Activated CD4-positive, alpha-beta memory T cell treated with anti-CD3 and anti-CD28 coated beads, Interleukin-2, amount 10 ng/mL, durations not matched to agents 7 days and 5 days (primary cell): ENCODE measurements at places on chromosomes 3 and 15. TPM values are rescaled to one million over a fixed set of nuclear protein-coding genes. Genes with fewer than 3 reads are reported as not detected.

Gene UBA7
- total RNA-seq: 179 TPM

Gene GABRR3
- total RNA-seq: not detected

Gene PTH1R
- total RNA-seq: not detected

Gene RBPMS2
- not detected for total RNA-seq

GRCh38 chr15:101239724-101240136, 12.1 kb downstream of the CHSY1 start:
- H3K27ac ChIP-seq: peak overlapping the region; percentile 83
- no peaks in the 10 kb centered on the region for H3K27me3 ChIP-seq
- peak overlapping the region; percentile 39 for H3K4me3 ChIP-seq
- peaks cover 80% of the 10 kb centered on the region for H3K4me1 ChIP-seq
- no peak for DNase-seq

DNA sequence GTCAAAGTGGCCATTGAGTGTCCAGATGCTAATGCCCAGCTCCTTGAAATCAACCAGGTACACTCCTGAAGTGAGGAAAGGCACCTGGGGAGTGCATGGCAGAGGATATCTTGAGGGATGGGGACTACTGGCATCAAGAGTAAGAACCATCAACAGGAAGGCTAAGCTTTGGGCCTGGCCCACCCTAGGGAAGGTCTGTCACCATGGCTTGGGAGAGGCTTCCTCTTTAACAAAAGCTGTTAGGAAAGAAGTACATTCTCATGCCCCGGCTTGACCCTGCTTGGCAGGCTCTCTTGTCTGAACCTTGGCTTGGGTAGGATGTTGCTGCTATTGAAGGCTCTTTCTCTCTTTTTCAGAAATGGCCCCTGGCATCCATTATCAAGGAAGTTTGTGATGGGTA, 43.7 kb upstream of the TUBGCP5 start:
- no peaks in the 10 kb centered on the region for H3K36me3 ChIP-seq
- DNase-seq: no peak
- no peak overlapping the region for H3K4me3 ChIP-seq
- no peak overlapping the region for H3K27ac ChIP-seq
- H3K27me3 ChIP-seq: peaks cover 17% of the 10 kb centered on the region
- H3K4me1 ChIP-seq: no peaks in the 10 kb centered on the region

DNA sequence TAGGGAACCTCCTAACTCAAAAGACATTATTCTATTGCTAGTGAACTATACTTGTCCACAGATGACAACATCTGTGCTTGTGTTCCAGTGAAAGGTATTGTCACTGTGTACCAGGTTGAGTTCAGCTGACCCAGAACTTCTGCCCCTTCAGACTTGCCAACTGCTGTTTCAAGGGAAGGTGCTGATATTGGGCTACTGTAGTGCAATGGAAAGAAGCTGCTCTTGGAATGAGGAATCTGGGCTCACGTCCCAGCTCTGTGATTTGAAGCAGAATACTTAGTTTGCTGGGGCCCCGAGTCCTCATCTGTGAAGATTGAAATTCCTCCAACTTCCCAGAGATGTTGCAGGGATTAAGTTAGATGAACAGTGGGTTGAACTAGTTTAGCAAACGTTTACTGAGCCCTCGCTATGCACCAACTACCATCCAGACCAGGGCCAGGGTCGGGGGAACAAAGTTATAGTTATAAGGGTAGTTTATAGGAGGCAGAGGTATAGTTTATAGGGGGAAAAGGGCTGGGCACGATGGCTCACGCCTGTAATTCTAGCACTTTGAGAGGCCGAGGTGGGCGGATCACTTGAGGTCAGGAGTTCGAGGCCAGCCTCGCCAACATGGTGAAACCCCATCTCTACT, 15.9 kb upstream of the UMPS start:
- no peaks in the 10 kb centered on the region for H3K36me3 ChIP-seq
- no peaks in the 10 kb centered on the region for H3K4me1 ChIP-seq
- no peak for DNase-seq
- H3K27me3 ChIP-seq: peaks cover 26% of the 10 kb centered on the region

GRCh38 chr3:59142556-59142955, 92.7 kb upstream of the CFAP20DC start:
- no peaks in the 10 kb centered on the region for H3K36me3 ChIP-seq
- H3K27me3 ChIP-seq: peaks cover 3% of the 10 kb centered on the region
- no peak overlapping the region for H3K27ac ChIP-seq
- no peaks in the 10 kb centered on the region for H3K4me1 ChIP-seq
- no peak overlapping the region for H3K4me3 ChIP-seq

GRCh38 chr15:66070220-66070934, 183.2 kb downstream of the MEGF11 start:
- no peaks in the 10 kb centered on the region for H3K36me3 ChIP-seq
- H3K4me1 ChIP-seq: no peaks in the 10 kb centered on the region
- DNase-seq: no peak
- H3K27ac ChIP-seq: no peak overlapping the region
- peaks cover 5% of the 10 kb centered on the region for H3K27me3 ChIP-seq

GRCh38 chr3:140375002-140375401, 302.9 kb upstream of the TRIM42 start:
- no peak for DNase-seq
- H3K4me3 ChIP-seq: no peak overlapping the region
- H3K27me3 ChIP-seq: no peaks in the 10 kb centered on the region
- no peaks in the 10 kb centered on the region for H3K4me1 ChIP-seq
- H3K27ac ChIP-seq: no peak overlapping the region

DNA sequence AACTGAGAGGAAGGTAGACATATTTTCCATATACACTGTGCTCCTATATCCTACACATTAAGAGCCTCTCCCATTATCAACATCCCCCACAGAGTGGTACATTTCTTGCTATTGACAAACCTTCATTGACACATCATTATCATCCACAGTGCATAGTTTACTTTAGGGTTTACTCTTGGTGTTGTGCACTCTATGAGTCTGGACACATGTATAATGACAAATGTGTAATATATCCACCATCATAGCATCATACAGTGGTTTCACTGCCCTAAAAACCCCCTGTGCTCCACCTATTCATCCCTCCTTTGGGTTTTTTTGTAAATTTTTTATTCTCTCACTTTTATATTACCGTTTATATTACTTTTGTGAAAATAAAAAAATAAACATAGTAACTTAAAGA, 22.2 kb upstream of the CLDN18 start:
- no peak for DNase-seq
- H3K27ac ChIP-seq: no peak overlapping the region
- no peaks in the 10 kb centered on the region for H3K36me3 ChIP-seq
- H3K4me3 ChIP-seq: no peak overlapping the region

- H3K4me3 ChIP-seq: no peak overlapping the region
- H3K27ac ChIP-seq: peak overlapping the region; percentile 23
- no peaks in the 10 kb centered on the region for H3K27me3 ChIP-seq
- H3K4me1 ChIP-seq: peaks cover 19% of the 10 kb centered on the region
These were observed 100.4 kb upstream of the TP63 start for GRCh38 chr3:189530822-189531221.

GRCh38 chr3:14899993-14900618, 47.3 kb upstream of the NR2C2 start:
- H3K27me3 ChIP-seq: peaks cover 33% of the 10 kb centered on the region
- DNase-seq: no peak
- H3K36me3 ChIP-seq: no peaks in the 10 kb centered on the region
- no peak overlapping the region for H3K27ac ChIP-seq
- peaks cover 4% of the 10 kb centered on the region for H3K4me1 ChIP-seq
- H3K4me3 ChIP-seq: no peak overlapping the region

DNA sequence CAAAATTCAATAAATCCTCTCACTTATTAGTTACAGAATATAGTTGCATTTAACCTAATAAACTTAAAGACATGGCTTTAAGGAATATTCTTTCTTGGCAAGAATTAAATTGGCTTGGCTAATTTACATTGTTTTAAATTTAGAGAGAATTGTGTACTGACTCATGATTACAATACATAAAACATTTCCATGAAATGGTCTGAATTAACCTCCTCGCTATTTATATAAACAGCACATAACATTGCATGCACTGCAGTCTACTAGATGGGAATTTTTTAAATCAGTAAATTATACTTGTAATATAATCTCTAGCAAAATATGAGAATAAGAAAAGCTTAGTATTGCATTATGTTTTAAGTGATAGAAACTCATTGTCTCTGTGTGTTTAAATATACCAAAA, 268.9 kb downstream of the SHOX2 start:
- H3K36me3 ChIP-seq: no peaks in the 10 kb centered on the region
- no peak for DNase-seq
- no peak overlapping the region for H3K27ac ChIP-seq
- no peaks in the 10 kb centered on the region for H3K4me1 ChIP-seq
- H3K27me3 ChIP-seq: no peaks in the 10 kb centered on the region
